ENCODE measurements at places on chromosomes 2 and 18.
A peak's percentile ranks its signal among the peaks of the same experiment; 100 is the strongest.

DNA sequence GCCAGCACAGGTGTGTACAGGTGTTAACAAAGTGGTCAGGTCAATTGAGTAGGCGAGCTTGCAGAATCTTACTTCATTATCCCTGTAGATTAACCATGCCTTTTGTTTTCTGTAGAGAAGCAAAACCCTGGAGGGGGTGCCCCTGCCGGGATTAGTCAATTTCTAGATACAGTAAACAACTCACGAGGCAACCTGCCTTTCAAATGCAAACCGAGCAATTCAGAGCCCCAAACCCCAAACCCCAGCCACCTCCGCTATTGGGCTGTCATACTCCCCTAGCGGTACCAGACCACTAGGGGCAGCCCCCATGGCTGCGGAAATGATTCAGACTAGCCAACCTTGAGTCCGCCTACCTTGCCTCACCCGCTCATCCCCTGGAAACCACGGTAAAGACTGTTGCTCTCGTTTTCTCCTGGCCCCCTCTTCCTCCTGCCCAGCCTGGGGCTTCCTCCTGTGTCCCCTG is 61.4 kb upstream of the KIF5C start:
- peak; percentile 30 for DNase-seq

GRCh38 chr18:39845106-39845505 is 2109.9 kb upstream of the PIK3C3 start:
- DNase-seq, result no peak

GRCh38 chr2:171478345-171478744 is 43.9 kb upstream of the CYBRD1 start:
- no peak for DNase-seq

- DNase-seq, result no peak
These were observed 139.4 kb downstream of the WDSUB1 start for GRCh38 chr2:159146996-159147666.

- no peak for DNase-seq
These were observed 66.1 kb downstream of the NAPG start for GRCh38 chr18:10591896-10592295.

DNA sequence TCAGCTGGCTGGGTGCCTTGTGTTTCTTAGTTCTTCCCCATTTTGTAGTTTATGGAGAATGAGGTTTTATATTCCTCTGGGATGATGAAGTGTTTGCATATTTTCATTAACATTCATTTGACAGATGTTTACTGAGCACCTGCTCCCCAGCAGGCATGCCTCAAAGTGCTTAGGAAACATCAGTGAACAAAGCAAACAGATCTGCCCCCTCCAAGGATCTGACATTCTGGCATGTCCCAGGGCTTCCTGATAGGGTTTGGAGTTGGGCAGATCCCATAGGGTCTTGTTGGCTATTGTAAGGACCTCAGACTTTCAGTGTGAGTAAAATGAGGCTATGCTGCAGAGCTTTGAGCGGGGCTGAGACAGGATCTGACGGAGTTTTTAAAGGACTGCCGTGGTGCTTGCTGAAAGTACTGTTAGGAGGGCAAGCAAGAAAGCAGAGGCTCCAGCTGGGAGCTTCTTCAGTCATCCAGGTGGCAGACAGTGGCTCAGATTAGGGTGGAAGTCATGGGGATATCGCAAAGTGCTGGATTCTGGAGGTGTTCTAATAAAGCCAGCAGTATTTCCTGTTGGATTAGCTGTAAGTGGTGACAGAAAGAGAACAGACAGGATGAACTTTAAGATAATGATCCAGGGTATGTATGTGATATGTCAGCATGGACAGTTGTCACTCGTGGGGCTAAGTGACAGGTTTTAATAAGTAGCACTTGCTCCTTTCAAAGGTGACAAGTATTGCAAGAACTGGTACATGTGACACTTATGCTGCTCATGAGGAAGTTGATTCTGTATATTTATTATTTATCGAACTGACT is 11.3 kb upstream of the IAH1 start:
- DNase-seq, result no peak

DNA sequence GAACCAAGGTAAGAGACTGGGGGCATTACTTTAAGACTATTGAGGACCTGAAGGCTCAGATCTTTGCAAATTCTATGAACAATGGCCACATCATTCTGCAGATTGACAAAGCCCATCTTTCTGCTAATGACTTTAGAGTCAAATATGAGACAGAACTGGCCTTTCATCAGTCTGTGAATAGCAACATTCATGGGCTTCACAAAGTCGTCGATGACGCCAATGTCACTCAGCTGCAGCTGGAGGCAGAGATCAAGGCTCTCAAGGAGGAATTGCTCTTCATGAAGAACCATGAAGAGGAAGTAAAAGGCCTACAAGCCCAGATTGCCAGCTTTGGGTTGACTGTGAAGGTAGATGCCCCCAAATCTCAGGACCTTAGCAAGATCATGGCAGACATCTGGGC is 43.8 kb upstream of the SLC4A10 start:
- no peak for DNase-seq

DNA sequence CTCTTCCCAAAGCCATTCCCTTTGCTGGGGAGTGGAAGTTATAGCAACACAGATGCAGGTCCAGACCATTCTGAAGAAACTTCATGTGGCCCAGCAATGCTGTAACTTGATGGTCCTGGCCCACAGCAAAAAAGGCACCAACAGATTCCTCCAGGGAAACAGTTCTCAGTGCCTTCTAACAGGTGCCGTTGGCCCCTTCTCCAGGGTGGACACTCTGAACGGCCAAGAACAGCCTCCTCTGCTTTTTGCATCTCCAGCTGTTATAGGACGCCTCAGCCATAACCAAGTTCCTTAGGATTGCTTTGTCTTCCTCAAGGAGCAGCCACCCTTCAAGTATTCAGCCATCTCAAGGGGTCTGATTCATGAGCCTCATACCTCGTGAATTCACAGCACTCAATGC is 38.0 kb downstream of the MARCO start:
- DNase-seq, result no peak

DNA sequence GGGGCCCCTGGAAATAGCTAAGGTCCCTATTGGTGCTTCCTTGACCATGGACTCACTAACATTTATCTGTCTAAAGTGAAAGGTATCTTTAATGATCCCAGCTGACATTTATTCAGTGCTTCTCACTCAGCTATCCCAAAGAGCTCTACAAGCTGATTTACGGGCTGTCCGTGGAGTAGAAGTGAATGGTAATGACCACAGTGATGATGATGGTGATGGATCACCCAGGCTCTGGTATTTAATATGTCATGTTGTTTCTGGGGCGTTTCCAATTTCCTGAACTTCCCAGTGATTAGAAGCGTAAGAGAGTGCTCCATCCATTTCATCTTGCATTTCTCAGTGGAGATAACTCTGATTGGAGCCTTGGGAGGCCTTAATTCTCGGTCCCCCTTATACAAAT is 304.3 kb downstream of the HRH4 start:
- no peak for DNase-seq

GRCh38 chr18:48061781-48062570 is 131.5 kb upstream of the SMAD2 start:
- DNase-seq, result no peak

DNA sequence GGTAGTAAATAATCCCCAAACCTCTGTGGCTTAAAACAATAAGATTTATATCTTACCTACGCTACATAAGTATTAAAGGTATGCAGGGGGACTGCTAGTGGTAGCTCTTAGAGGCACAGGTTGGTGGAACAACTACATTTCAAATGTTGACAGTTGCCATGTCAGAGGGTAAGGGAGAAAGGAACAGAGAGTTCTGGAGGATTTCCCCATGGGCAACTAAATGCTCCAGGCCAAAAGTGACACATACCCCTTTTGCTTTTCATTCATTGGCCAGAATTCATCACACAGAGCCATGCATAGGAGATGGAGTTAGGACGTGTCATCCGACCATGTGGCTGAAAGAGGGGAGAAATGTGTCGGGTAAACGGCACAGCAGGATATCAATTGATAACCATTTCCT is 133.2 kb downstream of the NAPG start:
- DNase-seq, result no peak

- no peak for DNase-seq
These were observed 8.5 kb downstream of the SP9 start for GRCh38 chr2:174343343-174343622.

GRCh38 chr2:3224681-3225080 is 152.9 kb downstream of the EIPR1 start:
- no peak for DNase-seq

- DNase-seq, result no peak
These were observed 568.3 kb upstream of the MEX3C start for GRCh38 chr18:51765606-51766360.

GRCh38 chr2:64945973-64946768 is 43.0 kb upstream of the SLC1A4 start:
- peak; percentile 23 for DNase-seq

DNA sequence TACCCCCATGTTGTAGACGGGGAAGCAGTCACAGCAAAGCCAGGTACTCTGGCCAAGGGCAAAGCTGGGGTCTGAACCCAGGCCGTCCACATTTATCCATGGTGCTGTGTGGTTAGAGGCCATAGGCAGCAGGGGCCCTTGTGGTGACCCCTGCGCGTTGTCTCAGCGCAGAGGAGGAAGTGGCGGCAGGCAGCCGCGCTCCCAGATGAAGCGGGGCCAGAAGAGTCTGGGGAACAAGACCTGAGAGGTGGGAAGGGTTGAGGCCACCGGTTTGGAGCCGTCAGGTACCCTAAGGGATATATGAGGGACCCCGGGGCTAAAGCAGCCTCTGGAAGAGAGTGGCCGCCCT is 770 bp downstream of the ZNF396 start:
- no peak for DNase-seq

- no peak for DNase-seq
These were observed 423.3 kb downstream of the SETBP1 start for GRCh38 chr18:45104049-45104395.

DNA sequence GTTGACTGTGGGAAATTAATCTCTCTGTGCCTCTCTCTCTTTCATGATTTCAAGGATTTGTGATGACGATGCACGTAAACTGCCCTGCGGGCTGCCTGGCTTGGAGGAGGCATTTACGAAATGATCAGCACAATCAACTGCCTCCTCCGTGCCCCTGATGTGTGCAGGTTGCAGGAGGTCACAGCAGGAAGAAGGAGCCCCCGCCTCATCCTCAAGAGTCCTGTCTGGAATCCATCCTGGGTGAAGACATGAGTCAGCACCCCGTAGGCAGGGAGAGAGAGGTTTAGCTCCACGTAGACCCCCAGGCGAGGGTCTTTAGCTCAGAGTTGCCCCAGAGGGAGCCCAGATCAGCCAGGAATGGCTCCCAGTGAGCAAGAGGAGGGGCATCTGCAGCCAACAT is 17.1 kb upstream of the TEX51 start:
- no peak for DNase-seq

GRCh38 chr2:105894327-105894944 is 149.7 kb downstream of the NCK2 start:
- no peak for DNase-seq

DNA sequence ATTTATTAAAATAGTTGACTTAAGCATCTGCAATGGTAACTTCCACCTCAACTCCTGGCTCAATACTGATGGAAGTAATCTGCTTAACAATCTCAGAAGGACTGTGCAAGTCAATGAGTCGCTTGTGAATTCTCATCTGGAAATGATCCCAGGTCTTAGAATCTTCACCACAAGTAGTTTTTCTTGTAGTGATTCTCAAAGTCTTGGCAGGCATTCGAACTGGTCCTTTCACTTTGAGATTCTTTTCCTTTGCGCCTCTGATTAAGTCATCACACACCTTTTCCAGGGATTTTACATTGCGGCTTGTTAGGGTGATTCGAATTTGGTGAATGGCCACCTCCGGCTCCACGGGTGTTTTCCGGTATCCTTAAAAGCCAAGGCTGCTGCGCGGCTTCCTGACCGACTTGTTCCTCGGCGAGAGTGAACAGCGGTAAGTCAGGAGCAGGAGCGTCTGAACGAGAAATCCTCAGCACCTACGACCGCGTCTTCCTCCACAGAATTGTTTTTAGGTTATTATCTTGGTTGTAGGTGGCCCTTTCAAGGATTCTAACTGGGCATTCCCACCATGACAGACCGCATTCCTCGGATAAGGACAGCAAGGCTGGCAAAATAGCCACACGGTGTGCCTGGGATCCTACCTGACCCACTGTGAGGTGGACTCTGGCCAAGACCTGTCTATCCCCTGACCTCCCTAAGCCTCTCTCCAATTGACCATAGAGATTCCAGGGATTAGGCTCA is 23.8 kb upstream of the SLC20A1 start:
- no peak for DNase-seq

All from stimulated activated CD4-positive, alpha-beta T cell treated with anti-CD3 and anti-CD28 coated beads, Interleukin-15, amount 100 ng/mL, for 1 hour (primary cell).